NCI-H2029 (cell line): ENCODE measurements at places on chromosomes 1 and 21.

GRCh38 chr1:84181350-84182005 lies 37.4 kb downstream of the PRKACB start:
- no peak for DNase-seq

DNA sequence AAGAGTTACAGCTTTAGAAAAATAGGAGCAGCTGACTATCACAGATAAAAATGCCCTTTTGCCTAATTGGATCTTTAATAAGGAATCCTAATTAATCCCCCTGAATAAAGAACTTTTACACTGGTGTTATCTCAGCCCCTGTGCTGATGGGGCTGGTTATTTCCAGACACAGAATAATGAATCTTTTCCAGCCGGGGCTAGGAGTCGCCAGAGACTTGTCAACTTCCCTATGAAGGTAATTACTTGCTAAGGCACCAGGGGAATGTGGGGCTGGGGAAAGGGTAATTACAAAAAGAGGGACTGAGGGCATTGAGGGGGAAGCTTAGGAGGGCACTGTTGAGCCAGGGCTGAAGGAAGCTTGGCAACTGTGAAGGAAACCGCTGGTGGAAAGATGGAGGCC lies 34.5 kb downstream of the HMGB4 start:
- no peak for DNase-seq

DNA sequence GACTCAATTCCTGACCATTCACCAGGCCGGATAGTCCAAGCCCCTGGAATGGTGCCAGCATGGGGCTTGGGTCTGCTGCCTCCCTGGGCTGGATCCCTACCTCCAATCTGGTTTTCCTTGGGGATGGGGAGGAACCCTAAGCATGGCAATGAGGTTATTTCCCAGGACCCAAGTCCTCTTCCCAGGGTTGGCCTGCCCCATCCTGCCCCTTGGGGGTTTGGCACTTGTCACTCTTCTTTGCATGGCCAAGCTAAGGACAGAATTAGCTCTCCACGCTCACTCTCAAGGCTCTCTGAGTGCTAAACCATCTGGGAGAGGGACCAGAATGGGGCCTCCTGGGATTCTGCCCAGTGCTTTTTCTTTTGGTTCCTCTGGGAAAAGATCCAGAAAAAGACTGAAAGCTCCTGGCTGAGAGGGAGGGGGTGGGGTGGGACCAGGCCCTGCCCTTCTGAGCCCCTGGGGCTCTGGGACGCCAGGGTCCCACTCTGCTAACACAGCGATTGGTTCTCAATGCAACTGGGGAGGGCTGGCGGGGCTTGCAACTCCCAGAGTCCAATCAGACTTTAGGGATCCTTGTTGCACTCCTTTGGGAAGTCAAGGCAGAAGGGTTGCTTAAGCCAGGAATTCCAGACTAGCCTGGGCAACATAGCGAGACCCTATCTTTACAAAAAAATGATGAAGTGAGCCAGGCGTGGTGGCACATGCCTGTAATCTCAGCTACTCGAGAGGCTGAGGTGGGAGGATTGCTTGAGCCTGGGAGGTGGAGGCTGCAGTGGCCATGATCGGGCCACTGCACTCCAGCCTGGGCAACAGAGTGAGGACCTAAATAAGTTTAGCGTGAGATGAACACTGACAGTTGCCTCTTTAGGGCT lies 52.7 kb downstream of the DHRS3 start:
- DNase-seq, result no peak

- no peak for DNase-seq
These were observed 44.8 kb upstream of the ABCG1 start for GRCh38 chr21:42174173-42174572.

GRCh38 chr1:43427524-43427923 lies 26.2 kb downstream of the HYI start:
- DNase-seq, result peak; percentile 55

- DNase-seq, result peak; percentile 63
These were observed 2.7 kb downstream of the USP25 start for GRCh38 chr21:15732290-15732995.

DNA sequence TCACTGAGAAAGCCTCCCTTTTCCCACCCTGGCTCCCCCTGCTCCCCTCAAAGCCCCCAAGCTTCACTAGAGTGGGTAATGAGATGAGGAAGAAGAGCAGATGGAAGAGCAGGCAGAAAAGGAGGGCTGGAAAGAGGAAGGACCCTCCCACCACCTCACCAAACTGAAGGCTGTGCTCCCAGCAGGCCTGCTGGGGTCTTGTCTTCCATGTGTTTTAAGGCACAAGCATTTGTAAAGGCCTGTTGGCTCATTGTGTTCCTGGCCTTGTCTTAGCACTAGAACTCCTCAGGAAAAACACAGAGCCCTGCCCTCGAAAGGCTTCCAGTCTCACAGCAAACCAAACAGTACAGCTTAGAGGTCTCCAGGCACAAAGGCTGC lies 51.5 kb downstream of the TOMM20 start:
- no peak for DNase-seq

- DNase-seq, result no peak
These were observed 90.0 kb downstream of the OBSCN start for GRCh38 chr1:228297822-228298221.

DNA sequence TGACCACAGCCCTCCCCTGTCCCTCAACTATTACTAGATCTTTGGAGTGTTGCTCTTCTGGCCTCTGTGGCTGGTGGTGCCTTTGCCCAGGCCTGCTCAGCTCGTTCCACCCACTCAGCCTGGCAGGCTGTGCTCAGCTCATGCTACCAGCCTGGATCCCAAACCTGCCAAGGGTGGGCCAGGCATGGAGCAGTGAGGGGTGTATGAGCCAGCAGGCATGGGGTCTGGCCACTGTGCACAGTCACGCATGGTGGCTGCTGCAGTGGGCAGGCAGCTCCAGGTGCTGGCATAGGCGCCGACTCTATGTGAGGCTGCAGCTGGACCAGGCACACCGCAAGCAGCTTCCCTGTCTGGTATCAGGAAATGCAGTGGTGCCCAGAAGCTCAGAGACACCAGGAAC lies 449.9 kb downstream of the MATN1 start:
- DNase-seq, result no peak

- no peak for DNase-seq
These were observed 69.0 kb downstream of the DDR2 start for GRCh38 chr1:162701286-162701685.

DNA sequence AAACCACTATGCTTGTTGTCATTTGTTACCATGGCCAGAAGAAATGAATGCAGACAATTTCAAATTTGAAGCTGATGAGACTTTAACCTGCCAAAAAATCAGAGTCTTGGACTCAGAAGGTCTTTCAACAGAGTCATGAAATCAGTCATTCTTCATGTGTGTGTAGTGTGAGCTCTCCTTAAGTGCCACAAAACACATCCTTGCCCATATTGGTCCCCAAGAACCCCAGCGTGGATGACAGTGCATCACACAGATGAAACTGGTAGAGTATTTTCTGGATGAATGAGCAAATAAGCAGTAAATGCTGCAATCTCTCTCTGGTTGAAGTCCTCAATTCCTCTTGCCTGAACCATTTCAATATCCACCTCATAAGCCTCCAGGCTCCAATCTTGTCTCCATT lies 28.7 kb upstream of the ETS2 start:
- no peak for DNase-seq

- peak; percentile 87 for DNase-seq
These were observed at the start of gene LDLRAD1 for GRCh38 chr1:54017979-54018378. Gene LDLRAD1 (minus strand): TSS chr1:54018186. CDS start chr1:54018112, 74 bp downstream.

DNA sequence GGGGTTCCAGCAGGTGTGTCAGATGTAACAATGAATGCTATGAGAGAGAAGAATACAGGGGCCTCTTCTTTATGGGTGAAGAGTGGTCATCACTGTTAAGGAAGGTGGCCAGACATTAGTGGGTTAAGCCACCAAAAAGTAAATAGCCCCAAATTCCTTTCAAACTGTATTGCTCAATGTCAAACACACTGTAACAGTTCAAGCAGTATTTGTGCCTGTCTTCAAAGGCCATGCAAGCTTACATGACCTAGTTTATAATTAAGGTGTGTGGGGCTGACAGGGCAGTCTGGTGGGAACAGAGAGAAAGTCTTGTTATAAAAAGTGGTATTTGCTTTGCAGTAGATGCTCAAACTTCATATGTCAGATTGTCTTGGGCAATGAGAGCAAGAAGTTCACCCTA lies 18.5 kb downstream of the CHIT1 start:
- no peak for DNase-seq

- DNase-seq, result no peak
These were observed 6.2 kb upstream of the B3GALT2 start for GRCh38 chr1:193192586-193192985.

DNA sequence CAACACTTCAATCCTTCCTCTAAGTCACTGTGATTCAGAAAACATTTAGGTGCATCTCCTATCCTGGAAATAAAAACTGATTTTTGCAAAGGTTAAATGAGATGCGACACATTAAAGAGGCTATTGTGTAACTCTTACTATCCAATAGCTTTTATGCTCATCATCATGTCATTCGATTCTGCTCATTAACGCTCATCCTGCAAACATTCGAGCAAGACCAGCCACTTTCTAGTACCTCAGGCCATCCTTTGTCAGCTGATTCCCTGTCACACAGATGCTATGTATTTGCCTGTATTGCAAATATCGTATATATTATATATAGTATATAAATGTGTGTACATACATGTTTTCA lies 131.6 kb downstream of the TLR5 start:
- DNase-seq, result no peak

DNA sequence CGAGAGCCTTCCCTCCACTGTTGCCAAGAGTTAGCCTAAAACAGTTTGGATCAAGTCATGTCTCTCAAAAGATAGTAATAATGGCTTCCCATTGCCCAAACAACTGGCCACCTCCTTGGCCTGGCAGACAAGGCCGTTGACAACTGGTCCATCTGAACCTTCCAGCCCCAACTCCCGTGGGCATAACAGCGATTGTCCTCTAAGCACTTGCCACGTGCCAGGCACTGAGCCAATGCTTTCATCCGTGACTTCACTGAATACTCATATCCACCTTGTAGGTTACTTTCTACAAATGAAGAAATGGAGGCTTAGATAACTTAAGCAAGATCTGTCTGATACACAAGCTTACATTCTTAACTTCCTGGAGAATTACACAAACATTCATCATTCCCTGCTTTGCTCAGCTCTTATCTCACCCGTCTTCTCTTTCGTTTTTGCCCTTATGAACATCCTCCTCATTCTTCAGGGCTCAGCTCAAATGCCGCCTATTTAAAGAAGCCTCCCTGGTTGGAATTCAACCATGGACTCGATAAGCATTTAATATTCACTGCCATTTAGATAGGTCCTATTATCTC lies 106.4 kb downstream of the KCND3 start:
- DNase-seq, result peak; percentile 26

DNA sequence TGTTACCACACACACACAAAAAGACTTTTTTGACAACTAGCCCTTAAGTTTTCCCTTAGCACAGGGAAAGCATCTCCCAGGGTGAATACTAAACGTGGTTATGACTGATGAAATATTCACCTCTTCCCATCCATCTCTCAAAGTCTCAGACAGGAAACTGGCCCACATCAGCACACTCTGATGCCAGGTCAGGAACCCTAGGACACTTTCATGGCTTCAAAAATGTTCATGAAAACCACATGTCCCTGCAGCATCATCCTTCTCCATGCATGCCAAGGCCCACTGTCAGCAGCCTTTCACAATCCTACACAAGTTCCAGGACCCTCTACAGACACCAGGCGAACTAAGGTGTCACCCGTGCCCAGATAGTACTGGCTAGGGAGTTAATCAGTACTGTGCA lies 68.7 kb downstream of the DNTTIP2 start:
- no peak for DNase-seq

GRCh38 chr1:47759251-47759935 lies 237.8 kb downstream of the TRABD2B start:
- no peak for DNase-seq

- no peak for DNase-seq
These were observed 99.1 kb downstream of the MT1HL1 start for GRCh38 chr1:236904892-236905741.

DNA sequence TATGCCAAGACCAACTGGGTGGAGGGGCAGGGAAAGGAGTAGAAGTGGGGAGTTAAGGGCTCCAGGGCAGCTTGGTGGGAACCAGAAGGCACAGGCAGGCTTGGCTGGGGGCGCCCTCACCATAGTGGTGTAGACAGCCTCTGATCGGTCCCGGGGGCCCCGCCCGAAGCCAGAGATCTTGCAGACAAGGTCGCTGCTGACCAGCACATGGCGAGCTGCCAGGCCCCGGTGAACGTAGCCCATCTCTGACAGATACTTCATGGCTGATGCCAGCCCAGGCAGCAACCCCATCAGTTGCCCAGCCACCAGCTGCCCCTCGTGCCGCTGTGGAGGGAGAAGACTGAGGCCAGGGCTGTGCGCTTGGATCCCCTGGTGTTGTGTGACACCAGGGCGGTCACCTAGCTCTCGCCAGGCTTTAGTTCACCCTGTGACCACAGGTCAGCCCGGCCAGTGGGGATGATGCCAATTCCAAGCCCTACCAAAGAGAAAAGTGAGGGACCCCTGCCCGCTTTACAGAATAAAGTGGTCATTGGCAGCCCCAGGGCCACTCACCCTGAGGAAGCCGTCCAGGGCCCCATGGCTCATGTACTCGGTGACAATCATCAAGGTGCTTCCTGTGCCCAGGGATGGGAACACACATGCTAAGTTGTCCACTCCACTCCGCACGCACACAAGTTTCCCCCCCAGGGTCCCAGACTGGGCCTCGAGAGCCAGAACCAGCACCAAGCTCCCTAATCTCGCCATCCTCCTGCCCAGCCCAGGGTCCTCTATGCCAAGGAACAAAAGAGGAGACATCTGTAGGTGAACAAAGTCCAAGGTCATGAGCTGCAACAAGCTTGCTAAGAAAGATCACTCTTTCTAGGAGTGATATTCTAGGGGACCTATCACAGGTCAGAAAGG lies 28.2 kb downstream of the CDCA8 start:
- DNase-seq, result no peak

DNA sequence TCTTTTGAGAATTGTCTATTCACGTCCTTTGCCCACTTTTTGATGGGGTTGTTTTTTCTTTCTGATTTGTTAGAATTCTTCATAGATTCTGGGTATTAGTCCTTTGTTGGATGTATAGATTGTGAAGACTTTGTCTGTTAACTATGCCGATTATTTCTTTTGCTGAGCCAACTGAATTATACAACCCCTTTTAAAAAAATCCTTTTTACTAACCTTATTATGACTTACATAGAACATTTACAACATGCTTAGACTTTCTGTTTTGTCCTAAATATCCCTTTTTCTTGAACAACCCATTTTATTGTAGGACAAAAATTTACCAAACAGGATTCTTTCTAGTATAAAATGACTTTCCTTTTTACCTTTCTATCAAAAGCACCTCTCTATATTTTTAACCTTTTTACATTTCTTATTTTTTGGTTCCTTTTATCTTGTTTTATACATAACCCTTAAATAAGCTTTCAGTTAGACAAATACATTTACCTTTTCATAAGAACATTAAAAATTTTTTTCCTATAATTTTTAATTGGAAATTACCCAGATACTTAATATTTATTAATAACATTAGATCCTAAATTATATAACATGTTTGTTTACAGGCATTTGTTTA lies 70.4 kb upstream of the TTLL7 start:
- DNase-seq, result no peak

DNA sequence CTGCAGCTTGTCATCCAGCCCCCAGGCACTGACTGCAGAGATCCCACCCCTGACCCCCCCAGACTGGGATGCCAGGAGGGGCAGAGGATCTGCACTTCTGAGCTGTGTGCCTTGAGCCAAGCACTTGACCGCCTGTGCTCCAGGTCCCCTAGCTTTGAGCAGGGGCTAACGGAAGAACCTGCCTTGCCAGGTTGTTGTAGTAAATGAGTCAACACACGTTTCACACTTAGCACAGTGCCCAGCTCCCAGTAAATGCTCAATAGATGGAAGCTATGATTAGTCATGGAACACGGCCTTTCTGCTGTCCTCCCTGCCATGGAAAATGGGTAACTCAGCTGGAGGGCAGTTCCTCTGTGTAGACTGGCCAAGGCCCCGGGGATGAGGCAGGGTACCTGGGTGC lies 24.1 kb downstream of the IFFO2 start:
- DNase-seq, result no peak

- no peak for DNase-seq
These were observed 25.0 kb downstream of the PRDX6 start for GRCh38 chr1:173502104-173502503.
